ENCODE measurements at places on chromosomes 16 and 17.
A peak's percentile ranks its signal among the peaks of the same experiment; 100 is the strongest.

GRCh38 chr16:70694088-70694867 lies 8.4 kb upstream of the MTSS2 start:
- DNase-seq: no peak

- no peak for DNase-seq
Measured at GRCh38 chr16:82070656-82071369, 35.8 kb downstream of the HSD17B2 start.

DNA sequence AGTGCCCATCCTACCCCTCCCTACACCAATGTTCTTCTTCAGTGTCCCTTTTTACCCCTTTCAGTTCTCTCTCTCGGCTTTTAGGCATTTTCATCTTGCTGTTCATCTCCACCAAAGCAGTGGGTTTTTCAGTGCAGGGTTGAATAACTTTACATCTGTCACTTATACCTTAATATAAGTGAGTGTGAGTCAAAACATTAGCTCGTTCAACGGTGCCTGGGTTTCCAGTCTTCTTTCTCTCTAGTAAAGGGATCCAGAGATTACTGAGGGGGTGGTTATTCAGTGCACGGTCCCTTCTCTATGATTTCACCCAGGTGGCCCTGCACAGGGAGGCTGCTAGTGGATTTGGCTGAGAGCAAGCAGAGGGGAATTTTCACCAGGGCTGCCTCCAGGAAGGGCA lies 210.6 kb upstream of the CDH5 start:
- no peak for DNase-seq

GRCh38 chr16:85227084-85227945 lies 115.0 kb upstream of the CIBAR2 start:
- DNase-seq: no peak

DNA sequence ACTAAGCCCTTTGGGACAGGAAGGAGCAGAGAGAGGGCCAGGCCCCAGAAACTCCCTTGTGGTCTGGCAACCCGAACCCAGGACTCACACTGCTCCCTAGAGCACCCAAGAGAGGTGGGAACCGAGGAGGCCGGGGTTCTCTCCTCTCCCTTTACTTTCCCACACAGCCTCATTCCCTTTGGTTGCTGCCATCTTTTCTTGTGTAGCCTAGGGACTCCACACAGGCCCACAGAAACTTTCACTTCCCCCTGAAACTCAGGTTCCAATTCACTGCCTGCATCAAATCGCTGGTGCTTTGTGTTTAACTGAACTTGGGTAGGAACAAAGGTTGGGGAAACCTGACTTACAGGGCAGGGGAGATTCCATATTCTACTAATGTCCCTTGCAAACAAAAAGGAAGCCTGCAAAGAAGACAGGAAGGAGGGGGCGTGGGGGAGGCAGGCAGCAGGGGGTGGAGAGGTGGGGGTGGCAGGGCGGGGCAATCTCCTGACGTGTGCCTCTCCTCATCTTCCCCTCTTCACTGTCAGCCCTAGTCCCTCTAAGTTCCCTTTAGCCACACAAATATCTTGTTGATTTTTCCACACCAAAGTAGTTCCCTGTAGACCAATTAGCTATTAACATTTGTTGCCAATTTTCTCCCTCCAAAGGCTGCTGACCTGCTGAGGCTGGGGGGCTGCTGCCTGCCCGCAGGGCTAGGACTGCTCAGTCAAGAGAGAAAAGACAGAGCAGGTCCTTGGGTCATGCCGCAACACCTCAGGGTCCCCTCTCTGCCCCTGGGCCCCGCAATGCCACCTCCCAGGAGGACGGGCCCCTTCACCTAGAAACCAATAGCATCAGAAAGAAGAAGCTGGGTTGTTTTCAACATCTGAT lies 8.0 kb downstream of the ST3GAL2 start:
- DNase-seq: no peak

DNA sequence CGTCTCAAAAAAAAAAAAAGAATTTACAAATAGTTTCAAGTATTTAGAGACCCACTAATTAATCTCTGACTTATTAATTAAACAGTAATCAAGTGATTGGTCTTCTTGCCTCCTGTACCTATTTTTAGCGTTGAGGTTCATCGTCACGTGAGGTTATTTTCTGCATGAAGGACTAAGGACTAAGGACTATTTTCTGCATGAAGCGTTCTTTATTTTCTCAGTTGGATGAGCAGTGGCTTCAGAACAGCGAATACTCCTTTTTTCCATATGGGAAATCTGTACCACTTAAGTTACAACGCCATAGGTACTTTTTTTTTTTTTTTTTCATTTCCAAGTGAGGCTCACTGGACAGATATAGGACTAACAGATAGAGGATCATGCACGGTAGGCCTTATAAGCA lies 224.9 kb downstream of the CNTNAP4 start:
- DNase-seq: no peak

DNA sequence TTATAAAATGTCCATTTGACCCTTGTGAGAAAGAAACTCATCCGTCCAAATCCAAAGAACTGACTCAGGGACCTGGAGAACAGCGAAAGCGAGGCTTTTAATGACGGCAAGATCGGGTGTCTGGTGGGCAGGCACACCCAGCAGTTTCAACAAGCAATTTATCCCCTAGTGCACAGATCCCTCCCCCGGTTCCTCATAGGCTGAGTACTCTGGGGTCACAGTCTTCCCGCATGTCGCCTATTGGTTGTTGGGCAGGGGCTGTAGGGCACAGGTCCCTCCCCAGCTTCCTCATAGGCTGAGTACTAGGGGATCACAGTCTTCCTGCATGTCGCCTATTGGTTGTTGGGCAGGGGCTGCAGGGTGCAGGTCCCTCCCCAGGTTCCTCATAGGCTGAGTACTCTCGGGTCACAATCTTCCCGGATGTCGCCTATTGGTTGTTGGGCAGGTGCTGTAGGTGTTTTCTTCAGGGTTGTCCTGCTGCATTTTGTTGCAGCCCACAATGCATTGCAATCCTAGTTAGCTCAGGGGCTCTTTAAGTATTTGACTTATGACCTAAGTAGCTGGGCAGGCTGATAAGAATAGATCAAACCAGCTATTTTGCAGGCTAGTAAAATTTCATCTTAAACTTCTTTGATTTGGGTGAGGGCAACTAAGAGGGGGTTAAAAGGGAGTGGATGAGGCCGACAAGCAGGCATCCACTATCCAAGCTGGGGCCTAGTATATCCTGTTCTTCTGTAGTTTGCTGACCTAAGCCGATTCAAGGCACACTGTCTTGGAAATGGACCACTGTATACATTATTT lies 3.6 kb upstream of the UTS2R start:
- DNase-seq: no peak

DNA sequence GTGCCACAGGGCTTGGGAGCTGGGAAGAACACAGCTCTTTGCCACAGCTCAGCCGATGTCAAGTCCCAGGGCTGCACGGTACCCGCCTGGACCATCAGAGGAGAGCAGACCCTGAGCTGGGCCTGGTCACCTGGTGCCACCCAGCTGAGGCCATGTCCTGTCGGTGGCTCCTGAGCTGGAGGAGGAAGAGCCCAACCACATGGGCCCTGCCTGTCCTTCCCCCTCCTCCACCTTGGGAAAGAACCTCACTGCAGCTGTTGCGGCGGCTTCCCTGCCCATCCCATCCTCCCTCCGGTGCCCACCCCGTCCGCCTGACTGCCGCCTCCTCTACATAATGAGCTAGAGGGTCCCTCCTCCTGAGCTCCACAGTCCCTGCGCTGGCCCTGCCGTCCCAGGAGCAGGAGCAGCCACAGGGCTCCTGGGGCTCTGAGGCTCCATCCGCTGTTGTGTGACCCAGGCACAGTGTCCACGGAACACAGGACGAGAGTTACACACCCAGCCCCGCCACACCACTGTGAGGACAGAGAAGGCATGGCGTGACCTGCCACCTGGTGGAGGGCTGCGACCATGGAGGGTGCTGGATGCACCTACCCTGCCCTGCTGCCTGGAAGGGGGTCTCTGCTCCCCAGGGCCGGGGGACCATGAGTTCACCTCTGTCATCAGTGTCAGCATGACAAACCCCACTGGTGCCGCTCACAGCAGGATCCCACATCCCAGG lies 21.4 kb upstream of the CHMP6 start:
- no peak for DNase-seq

GRCh38 chr17:12256380-12256995 lies 235.8 kb downstream of the MAP2K4 start:
- DNase-seq: peak; percentile 47

GRCh38 chr17:50263331-50264262 lies 10.7 kb upstream of the TMEM92 start:
- DNase-seq: no peak

DNA sequence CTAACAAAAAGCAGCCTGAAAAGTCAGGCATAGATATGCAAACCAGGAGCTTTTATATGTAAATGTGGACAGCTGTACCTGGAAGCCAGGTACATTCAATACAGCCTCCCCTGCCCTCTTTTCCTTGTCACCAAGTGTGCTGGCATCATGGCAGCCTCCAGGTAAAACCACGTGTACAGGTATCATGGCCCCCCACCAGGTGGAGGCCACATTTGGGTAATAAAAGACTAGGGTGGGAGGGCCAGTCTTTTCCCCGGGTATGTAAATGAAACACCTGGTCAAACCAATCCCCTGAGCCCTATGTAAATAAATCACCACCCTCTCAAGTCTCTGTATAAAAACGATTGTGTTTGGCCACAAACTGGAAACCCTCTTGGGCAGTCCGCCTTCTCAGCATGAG lies 226.4 kb upstream of the GOT2 start:
- no peak for DNase-seq

DNA sequence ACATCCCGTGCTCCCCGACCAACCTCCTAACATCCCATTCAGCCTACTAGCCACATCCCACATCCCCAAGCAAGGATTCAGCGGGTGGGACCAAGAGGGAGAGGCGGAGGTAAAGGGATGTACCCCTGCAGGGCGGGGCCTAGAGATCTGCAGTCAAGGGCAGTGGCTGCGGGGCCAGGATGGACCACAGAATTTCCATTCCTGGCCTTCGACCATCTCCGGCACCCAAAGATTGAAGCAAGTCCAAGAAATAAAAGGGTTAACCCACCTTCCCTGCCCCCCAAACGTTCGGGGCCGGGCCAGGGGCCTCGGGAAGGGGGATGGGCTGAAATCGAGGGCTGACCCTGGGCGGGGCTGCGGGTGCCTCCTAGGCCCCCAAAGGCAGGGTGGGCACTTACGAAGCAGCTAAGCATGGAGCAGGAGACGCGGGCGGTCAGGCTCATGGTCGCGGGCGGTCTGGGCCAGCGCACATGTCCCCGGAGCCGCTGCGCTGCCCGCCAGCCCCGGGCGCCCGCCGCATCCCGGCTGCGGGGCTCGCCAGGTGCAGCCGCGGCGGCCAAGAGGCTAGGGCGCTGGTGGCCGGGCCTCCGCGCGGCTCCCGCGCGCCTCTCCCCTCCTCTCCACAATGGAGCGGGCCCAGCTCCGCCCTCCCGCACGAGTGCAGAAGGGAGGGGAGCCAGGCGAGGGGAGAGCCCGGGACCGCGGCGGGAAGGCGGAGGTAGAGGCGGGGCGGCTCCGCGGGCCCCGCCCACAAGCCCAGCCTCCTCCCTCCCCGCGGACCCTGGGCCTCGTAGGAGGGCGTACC lies at the start of gene MTMR4:
MTMR4 (minus strand) TSS at position 674 of the 805 bp plus-strand sequence; CDS start at position 443, 231 bp downstream.
- peak; percentile 80 for DNase-seq

- DNase-seq: no peak
Measured at GRCh38 chr16:4270091-4270490, 2.7 kb downstream of the TFAP4 start.

GRCh38 chr17:68910251-68910705 lies 44.9 kb downstream of the ABCA8 start:
- DNase-seq: no peak

- DNase-seq: no peak
Measured at GRCh38 chr16:11128211-11129141, 127.5 kb downstream of the SOCS1 start.

- no peak for DNase-seq
Measured at GRCh38 chr17:54085020-54085419, 262.3 kb downstream of the KIF2B start.

DNA sequence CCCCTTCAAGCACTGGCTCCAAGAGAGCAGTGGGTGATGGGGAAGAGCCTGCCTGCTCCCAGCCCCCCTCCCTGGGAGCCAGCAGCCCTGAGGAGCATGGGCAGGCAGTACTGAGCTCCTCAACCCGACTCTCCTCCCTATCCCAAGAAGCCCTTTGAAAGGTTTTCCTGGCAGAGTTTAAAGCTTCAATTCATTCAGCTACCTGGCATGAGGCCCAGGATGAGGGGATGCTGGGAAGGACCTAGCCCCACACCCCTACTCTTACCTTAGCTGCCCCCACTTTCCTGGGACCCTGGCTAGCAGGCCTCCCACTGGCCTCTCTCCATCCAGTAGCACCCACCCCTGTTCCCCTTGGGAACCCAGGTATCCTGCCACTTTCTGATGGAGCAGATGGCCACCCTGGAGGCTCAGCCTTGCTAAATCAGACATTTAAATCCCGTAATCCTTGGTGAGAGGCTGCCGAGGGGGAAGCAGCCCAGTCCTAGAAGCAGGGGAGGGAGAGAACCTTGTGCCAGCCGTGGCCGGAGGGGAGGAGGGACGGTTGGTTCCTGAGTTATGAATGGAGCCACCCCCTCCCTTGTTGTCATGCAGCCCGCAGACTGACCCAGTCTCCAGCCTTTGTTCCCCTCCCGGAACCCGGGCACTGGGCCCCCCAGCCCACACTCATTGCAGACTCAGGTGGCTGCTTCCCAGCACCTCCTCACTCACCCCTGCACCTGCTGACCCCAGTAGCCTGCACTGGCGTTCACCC lies 17.1 kb downstream of the ATP1B2 start:
- no peak for DNase-seq

- DNase-seq: no peak
Measured at GRCh38 chr17:36743130-36743529, 141.7 kb downstream of the MRM1 start.

- no peak for DNase-seq
Measured at GRCh38 chr16:79003026-79003609, 597.4 kb downstream of the MAF start.

GRCh38 chr16:88835818-88836217 lies 20.9 kb downstream of the GALNS start:
- DNase-seq: no peak

GRCh38 chr16:79598348-79599181 lies 2.0 kb downstream of the MAF start:
- peak; percentile 61 for DNase-seq

- DNase-seq: no peak
Measured at GRCh38 chr16:21663889-21664647, at the start of gene OTOA. Gene OTOA, plus strand, starts transcription at chr16:21663968. Its CDS starts 14,547 bp downstream, at chr16:21678515.

DNA sequence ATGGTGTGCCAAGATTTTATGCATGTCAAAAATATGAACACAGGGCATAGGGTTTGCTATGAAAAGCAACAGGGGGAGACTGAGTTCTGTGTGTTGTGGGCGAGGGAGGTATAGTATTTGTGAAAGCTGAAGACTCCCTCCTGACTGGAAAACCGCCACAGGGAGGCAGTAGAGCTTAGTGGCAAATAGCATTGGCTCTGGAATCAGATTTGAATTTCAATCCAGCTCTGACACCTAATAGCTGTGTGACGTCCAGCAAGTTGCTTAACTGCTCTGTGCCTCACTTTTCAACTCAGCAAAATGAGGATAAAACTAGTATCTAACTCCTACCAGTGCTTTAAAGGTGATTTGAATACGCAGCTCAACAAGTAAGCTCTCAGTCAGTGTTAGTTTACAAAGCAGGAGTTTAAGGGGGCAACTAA lies 22.0 kb downstream of the KPNA2 start:
- DNase-seq: peak; percentile 32

- no peak for DNase-seq
Measured at GRCh38 chr17:34012709-34013375, 242.2 kb upstream of the CCL2 start.

- peak; percentile 76 for DNase-seq
Measured at GRCh38 chr17:7356072-7356549, 1.2 kb downstream of the TMEM95 start.

GRCh38 chr16:10770907-10771306 lies 27.3 kb downstream of the NUBP1 start:
- DNase-seq: no peak

GRCh38 chr17:33562792-33563191 lies 269.7 kb upstream of the ASIC2 start:
- DNase-seq: no peak

GRCh38 chr17:82734987-82735866 lies at the start of gene FN3K:
Gene FN3K, plus strand, starts transcription at chr17:82735615. Its CDS starts 22 bp downstream, at chr17:82735637.
- peak; percentile 53 for DNase-seq

Data from mucosa of gallbladder (tissue), 1 donor.